Hematopoietic multipotent progenitor cell (in vitro differentiated cells): ENCODE measurements at places on chromosomes 2 and 18.
A peak's percentile ranks its signal among the peaks of the same experiment; 100 is the strongest.

DNA sequence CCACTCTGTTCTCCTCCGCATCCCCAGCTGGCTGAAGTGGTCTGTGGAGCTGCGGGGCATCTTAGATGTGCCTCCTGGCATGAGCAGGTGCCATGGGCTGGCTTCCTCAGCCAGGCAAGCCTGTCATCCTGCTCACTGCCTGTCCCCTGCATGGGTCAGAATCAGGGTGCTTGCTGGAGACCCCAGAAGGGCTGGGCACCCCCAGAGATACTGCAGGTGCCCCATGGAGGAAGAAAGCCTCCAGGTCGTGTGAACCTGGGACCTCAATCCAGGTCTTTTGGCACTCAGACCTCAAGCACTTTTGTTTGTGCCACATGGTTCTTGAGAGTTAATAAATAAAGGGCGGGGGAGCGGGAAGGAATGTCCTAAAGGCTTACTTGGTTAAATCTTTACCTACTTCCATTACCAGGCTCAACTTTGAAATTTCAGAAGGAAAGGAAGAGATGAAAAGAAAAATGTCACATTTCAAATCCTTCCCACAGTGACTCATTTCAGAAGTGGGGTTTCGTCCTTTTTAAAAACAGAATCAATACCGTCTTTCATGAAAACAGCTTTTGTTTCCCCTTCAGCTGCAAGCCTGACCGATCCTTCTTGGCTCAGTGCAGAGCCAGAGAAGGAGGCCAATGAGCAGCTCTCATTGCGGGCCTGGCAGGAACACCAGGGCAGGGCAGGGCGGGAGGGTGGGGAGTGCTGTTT is 69.9 kb downstream of the RHOB start:
- no peak for DNase-seq

GRCh38 chr2:437756-438393 is 150.0 kb upstream of the ALKAL2 start:
- DNase-seq = peak; percentile 46

GRCh38 chr2:161681046-161681445 is 56.8 kb downstream of the SLC4A10 start:
- DNase-seq = no peak

GRCh38 chr2:10297191-10297830 is 5.4 kb upstream of the HPCAL1 start:
- no peak for DNase-seq

GRCh38 chr2:236762628-236763027 is 193.0 kb downstream of the ACKR3 start:
- no peak for DNase-seq

- no peak for DNase-seq
Observed at GRCh38 chr2:129721846-129722245, 257.6 kb upstream of the RAB6C start.

GRCh38 chr2:150234787-150235446 is 252.6 kb downstream of the RND3 start:
- DNase-seq = no peak

DNA sequence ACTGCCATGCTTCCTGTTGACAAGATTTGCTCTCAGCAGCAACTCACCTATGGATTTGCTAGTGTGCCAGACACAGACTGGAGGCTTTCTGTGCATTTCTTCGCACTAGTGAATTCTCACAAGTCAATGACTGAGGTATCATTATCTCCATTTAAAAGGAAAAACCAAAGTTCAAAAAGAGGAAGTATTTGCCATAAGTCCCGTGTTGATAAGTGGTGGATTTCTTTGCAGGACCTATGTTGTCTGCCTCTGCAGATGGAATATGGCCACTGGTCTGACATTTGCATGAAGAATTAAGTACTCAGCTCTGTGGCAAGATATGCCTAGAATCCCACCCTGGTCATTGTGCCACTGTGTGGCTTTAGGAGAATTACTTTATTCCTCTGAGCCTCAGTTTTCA is 299.6 kb downstream of the PAX3 start:
- peak; percentile 59 for DNase-seq

DNA sequence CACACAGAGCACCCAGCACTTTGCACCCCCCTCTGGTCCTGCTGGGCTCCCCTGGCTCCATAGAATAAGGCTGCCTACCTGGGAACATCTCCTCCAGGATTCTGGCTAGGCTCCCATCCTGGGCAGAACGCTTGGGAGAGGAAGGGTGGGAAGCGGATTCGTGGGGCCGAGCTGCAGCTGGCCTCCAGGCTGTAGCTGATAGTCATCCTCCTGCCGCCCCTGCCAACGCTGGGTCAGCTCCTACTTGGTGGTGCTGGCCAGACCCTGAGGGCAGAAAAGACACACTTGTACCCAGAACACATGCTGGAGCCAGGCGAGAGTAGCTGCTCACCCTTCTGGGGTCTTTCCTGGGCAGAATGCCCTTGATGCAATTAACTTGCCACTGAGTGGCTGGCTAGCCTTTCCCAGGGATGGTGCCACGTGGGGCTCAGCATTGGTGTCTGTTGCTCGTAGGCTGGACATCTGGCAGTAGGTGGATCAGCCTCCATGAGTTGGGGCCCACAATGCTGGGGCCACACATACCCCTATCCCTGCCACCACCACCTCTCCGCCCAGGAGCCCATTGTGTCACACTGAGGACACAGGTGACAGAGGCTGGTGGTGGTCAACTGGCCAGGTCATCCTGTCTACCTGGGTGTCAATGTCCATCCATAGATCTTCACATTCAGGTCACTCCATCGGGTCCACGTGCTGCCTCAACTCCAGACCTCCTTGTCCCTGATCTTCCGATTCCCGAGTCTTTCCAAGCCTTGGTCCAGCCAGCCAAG is 112.8 kb downstream of the NDUFA10 start:
- DNase-seq = no peak

GRCh38 chr18:40841467-40841866 is 1113.6 kb upstream of the PIK3C3 start:
- DNase-seq = no peak

GRCh38 chr2:233976690-233977294 is 59.6 kb downstream of the TRPM8 start:
- DNase-seq = peak; percentile 37

GRCh38 chr2:233361297-233361696 is 7.0 kb downstream of the DGKD start:
- DNase-seq = no peak

GRCh38 chr2:180679693-180680092 is 300.7 kb upstream of the UBE2E3 start:
- DNase-seq = no peak

GRCh38 chr2:34345030-34345429 is 745.9 kb upstream of the FAM98A start:
- DNase-seq = no peak

- no peak for DNase-seq
Observed at GRCh38 chr2:227153307-227153706, 10.7 kb downstream of the COL4A4 start.

DNA sequence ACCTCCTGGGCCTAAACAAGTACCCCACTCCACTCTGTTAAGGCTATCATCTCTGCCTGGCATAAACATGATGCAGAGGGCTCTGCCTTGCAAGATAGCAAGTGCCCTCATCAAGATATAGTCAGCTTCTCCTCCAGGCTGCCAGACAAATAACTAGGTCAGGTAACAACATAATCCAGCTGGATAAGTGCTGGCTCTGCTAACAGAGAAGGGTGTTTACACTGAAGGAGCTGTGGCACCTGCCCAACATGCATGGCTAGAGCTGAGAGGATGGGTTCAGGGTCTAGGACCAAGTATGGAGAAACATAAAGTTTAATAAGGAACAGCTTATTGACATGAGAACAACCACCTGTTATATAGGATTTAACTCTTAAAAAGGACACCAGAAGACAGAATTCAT is 42.8 kb downstream of the DLGAP1 start:
- DNase-seq = no peak

DNA sequence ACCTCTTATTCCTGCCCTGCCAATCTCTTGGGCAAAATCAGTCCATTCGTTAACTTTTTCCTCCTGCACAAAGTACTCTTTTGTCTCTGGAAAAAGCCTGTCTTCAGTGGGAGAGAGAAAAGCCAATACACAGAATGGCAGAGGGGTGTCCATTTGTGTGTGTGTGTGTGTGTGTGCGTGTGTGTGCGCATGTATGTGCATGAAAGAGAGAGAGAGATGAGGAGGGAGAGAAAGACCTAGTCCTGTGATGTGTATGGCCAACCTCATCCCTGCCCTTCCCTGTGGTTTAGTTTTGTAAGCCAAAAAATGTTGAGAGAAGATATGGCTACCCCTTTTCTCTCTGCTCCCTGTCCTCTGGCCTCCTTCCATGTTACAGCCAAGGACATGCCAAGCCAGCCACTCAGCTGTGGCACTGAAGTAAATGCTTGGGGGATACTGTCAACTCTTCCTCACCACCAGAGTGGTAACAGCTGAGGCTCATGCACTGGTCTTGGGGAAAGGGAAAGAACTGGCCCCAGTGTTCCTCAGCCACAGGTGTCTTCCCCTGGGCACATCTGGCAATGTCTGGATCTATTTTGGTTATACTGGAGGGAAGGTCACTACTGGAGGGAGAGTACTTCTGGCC is 10.6 kb downstream of the SLC4A5 start:
- no peak for DNase-seq

- no peak for DNase-seq
Observed at GRCh38 chr2:228600265-228600664, 418.8 kb upstream of the SPHKAP start.

DNA sequence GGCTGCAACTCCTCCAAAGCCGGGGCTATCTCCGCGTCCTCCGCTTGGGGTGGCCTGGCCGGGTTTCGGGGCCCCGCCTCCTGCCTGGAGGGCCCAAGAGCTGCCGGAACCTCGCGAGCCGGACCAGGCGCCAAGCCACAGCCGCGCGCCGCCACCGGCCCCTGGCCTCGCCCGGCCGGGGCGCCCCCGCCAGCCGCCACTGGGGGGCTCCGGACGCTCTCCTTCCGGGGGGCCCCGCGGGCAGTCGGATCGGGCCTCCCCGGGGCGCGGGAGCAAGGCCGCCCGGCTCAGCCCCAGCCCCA is 17.4 kb upstream of the HAAO start:
- peak; percentile 86 for DNase-seq

- DNase-seq = no peak
Observed at GRCh38 chr2:54928719-54929118, 121.5 kb downstream of the RTN4 start.

DNA sequence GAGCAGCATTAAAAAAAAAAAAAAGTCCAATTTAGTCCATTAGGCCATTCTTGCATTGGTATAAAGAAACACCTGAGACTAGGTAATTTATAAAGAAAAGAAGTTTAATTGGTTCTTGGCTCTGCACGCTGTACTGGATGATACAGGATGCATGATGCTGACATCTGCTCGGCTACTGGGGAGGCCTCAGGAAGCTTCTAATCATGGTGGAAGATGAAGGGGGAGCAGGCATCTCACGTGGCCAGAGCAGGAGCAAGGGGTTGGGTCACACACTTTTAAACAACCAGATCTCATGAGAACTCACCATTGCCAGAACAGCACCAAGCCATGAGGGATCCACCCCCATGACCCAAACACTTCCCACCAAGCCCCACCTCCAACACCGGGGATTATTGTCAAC is 100.1 kb downstream of the NEDD4L start:
- no peak for DNase-seq

GRCh38 chr2:151543876-151544275 is 134.2 kb downstream of the RIF1 start:
- DNase-seq = no peak

- DNase-seq = no peak
Observed at GRCh38 chr2:195613922-195614321, 43.1 kb upstream of the SLC39A10 start.

GRCh38 chr2:71557321-71557720 is 104.0 kb downstream of the DYSF start:
- no peak for DNase-seq
